ENCODE measurements at places on chromosomes 11 and 22.
A peak's percentile ranks its signal among the peaks of the same experiment; 100 is the strongest.

GRCh38 chr11:120180551-120181232 is 30.1 kb upstream of the OAF start:
- no peak for DNase-seq

DNA sequence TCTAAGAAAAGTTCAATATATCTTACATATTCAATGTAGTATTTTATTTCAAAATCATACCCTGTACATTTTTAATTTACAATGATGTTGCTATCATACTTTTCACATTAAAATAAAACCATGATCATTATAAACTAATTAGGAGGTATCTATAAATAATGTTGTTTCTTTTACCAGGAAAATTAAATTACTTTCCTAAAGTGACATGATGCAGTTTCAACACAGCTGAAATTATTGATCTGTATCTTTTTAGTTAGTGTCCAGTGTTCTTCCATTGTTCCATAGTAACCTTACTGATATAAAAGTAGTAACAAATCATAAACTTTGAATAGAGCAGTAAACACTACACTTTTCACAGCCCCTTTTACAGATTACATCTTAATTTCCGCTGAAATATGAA is 29.7 kb downstream of the GRIA4 start:
- no peak for DNase-seq

- no peak for DNase-seq
Observed at GRCh38 chr11:19968860-19969259, 191.4 kb downstream of the DBX1 start.

GRCh38 chr11:7422544-7423331 is 62.6 kb upstream of the OLFML1 start:
- DNase-seq = no peak

DNA sequence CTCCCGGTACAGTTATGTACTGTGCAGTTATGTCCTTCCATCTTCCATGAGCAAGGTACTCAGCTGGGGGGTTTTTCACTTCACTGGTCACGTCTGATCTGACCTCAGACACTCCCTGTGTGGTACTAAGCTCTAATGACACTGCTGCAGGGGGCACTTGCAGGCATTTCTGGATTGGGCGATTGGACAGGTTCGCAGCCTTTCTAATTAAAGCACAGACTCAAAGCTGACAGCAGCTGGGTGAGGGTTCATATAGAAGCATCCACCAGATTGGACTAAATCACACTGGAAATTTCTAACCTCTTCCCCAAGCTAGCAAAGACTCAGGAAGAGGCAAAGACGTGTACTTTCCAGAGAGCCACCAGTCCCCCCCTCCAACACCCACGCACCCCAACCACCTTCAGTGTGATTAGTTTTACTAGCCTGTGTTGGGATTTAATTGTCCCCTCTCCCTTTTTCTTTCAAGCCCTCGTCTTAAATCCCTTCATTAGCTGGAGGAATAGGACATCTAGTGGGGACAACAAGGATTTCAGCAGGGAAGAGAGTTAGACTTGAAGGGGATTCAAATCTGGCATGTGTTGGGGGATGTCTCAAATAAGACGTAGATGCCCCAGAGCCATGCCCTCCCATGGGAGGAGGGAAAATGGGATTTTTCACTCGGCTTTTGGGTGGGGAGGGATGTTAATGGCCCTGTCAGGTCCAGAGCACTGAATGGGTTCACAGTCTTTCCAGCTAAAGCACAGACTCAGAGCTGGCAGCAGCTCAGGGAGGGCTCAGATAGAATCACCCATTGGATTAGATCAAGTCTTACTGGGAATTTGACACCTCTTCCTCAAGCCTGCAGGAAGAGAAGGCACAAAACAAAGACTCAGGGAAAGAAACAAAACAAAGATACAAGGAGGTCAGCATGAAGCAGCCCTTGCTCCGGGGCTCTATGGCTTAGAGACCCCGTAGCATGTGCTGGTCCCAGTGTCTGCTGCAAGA is 10.9 kb downstream of the INS start:
- no peak for DNase-seq

- no peak for DNase-seq
Observed at GRCh38 chr11:68857037-68857586, 15.4 kb upstream of the CPT1A start.

- DNase-seq = no peak
Observed at GRCh38 chr22:25447067-25447685, 117.3 kb upstream of the GRK3 start.

- no peak for DNase-seq
Observed at GRCh38 chr22:32862936-32863661, 61.6 kb downstream of the TIMP3 start.

DNA sequence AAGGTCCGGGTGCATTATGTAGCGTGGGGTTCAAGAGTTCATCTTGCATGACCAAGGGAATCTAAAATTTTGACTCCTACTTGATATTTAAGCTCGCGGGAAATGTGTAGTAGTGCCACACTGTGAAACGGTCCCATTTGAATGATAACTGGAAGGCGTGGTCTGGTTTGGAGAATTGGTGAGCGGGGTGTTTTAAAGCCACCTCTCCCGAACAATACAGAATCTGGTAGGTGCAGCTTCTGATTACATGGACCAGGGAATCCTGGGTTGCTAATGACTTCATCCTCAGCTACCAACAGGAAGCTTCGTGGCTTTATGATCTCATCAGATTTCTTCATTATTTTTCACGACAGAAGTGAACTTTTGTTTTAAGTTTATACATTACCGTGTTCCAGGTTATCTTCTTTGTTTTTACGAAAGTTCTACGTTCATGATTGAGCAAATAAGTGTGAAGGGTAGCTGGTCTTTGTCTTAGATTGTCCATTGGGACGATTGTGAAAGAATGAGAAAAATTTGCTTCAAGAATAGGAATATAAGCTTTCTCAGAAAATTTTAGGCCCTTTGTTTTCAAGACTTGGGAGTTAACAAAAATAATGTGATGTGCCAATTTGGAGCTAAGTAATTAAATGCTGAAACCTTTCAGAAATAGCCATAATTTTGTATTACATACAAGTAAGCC is 1.7 kb downstream of the QSER1 start:
- peak; percentile 35 for DNase-seq

- no peak for DNase-seq
Observed at GRCh38 chr22:37204045-37204655, 8.1 kb downstream of the SSTR3 start.
